ENCODE measurements at places on chromosomes 5 and 9.

- no peak for DNase-seq
Measured at GRCh38 chr9:90821697-90822096, 20.1 kb downstream of the SYK start.

DNA sequence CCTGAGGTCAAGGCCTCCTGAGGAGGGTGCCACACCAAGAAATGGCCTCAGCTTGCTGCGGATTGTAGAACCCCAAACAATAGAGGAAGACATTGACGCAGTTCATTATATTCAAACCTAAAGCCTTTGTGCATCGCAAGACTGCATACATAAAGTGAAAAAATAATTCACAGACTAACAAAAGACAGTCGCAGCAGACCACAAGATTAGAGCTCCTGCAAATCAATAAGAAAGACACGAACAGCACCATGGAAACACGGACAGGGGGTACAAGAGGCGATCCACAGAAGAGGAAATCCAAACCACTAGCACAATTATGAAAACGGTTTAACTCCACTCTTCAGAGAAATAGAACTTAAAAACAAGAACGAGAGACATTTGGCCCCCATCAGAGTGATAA lies 10.0 kb upstream of the TCOF1 start:
- DNase-seq = no peak

DNA sequence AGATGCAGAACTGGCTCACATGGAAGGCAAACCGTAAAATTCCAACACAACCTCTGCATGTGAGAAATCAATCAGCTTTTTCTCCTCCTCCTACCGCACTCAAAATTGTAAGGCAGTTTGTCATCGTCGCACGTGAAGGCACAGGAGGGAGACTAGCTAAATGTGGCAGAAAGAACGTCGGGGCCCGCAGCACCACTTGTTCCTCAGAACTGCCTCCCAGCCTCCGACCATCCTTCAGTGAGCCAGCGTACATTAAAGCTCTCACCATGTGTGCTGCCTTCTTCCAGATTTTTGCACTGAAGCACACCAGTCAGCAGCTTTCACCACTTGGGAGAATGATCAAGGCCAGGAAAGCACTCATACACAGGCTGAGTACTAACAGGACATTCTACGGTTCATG lies 105.9 kb downstream of the RFX3 start:
- DNase-seq = no peak

DNA sequence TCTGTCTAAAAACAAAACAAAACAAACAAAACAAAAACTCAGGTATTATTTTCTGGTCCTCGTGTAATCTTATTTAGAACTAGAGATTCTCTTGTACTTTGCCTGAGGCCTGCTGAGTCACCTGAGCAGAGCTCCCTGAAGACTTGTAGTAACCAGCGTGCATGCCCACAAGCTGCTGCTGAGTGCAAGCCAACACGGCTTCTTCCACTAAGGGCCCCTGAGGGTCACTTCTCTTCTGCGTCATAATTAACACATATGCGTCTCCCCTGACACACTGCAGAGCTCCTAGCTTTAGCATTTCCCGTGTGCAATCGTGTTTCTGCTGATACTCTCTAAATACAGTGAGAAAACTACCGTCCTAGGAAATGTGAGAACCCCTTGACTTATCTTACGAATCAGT lies 10.9 kb upstream of the NDFIP1 start:
- no peak for DNase-seq

DNA sequence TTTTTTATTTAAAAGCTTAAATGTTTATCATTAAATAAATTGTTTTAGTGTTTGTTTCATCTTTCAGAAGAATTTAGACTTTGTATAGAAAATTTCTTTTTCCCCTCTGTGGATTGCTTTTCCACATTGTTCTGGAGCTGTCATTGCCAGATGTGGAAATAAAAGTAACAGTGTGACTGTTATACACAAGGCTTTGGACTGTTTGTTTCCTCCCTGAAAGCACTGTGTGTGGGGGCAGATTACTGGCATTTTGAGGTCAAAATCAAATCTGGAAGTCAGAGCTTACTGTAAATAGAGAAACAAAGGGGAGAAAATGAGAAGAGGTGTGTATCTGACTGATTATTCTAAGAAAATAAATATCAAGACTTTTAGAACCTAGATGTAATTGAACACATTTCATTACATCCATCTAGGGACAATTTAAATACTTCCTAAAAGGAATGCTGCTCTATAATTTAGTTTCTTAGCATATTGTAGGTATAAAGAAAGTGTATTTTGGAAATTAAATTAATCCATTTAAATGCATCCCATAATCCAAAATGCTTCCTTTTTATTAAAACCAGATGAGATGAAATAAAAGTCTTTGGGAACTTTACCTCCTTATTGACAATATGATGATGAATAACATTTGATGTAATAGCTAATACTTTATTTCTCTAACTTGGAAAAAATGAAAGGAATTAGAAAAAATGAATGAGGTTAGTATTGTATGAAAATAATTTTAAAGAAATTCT lies 51.9 kb downstream of the ERCC6L2 start:
- DNase-seq = no peak

- DNase-seq = no peak
Measured at GRCh38 chr9:95870352-95870751, 5.1 kb upstream of the ERCC6L2 start.

DNA sequence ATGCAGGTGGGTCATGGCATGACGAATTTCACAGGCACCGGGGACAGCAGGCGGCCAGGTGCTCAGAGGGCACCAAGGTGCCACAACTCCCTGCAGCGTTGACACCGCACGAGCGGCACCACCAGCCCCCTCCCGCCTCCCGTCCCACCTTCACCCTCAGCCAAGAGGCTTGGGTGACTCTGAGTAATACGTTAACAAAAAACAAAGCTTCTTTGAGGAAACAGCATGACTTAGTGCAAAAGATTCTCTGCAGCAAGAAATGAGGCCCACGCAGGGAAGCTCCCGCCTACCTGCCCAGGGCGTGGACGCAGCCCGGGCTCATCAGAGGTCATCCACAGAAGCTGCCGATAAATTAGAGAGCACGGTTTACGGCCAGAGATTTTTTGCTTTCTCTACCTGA lies 4.1 kb downstream of the TMEM250 start:
- DNase-seq = no peak

DNA sequence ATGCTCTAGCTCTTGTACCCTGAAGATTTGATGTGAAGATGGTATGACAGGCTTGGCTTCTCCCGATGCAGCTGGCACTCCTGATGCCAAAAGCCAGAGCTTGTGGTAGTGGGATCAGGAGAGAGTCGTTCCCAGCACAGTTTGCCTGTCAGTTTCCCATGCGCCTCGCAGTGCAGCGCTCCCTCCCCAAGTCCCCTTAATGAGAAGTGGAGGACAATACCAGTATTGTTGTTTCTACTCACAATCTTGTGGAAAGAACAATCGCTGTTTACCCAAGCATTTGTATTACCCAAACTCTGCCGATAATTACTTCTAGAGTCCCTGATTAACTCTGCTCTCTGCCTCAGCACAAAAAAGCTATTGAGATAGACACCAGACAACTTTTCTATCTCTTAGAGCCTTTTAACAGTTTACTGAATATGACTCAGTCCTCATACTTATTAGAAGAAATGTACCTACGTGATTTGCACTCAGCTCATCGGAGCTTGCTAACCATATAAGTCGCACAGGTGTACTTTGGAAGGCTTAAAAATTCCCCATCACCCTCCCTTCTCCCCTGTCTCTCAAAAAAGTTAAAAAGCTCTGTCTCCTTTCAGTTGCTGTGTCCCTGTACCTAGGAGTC lies 283.2 kb upstream of the TMEM161B start:
- no peak for DNase-seq

DNA sequence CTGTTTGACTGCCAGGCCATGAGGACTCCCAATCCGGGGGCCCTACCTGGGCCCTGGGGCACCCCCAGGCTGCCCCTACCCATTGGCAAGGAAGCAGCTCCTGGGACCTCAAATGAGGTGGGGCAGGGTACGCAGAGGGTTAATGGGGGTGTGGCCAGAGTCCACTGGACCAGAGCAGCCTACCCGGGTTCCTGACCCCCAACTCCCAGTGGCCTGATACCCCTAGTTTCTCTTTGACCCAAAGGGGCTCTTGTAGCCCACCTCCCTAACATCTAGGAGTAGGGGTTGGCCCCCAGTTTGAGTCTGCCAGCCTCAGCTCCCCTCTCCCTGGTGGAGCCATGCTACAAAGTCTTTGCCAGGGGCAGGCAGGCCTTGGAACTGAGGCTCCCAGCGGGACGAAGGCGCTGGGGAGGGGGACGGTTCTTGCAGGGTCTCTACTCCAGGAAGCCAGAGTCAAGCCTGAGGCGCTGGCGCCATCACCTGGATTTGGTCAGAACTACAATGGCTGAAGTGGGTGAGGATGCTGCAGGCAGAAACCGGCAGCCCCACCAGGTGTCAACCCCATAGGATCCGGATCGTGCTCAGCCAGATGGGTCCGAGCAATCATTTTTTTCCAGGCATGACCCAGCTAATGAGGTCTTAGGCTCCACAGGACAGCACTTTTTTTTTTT lies 8.4 kb upstream of the CERCAM start:
- no peak for DNase-seq

GRCh38 chr5:15326471-15326870 lies 173.5 kb upstream of the FBXL7 start:
- DNase-seq = no peak

DNA sequence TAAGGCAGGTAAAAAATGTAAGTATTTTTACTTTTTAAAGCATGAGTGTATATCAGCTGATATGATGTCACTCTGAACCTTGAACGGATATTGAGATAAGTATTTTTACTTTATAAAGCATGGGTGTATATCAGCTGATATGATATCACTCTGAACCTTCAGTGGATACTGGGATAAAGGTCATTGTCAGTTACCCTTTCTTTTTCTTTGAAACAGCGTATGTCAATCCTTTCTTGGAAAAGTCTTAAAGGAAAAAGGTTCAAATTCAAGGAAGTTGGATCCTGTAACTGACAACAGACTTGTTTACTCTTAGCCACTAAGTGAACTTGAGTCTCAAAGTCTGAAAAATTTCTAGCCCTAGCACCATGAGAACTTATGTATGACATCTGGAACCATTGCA lies 61.7 kb upstream of the IFNK start:
- DNase-seq = no peak

DNA sequence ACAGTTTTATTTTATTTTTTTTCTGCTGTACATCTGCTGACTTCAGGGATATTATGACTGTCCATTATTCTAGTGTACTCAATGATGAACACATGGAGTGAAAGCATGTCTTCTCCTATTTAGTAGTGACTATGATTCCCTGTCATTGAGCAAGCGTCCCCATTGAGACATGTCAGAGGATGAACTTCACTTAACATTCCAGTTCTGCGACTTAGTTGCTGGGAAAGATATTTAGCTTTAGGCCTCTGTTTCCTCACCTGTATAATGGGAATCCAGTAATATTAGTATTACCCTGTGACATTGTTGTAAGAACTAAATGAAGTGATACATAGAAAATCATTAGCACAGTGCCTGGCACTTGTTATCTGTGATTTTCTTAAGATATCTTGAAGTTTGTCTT lies 144.8 kb upstream of the DHFR start:
- DNase-seq = no peak

DNA sequence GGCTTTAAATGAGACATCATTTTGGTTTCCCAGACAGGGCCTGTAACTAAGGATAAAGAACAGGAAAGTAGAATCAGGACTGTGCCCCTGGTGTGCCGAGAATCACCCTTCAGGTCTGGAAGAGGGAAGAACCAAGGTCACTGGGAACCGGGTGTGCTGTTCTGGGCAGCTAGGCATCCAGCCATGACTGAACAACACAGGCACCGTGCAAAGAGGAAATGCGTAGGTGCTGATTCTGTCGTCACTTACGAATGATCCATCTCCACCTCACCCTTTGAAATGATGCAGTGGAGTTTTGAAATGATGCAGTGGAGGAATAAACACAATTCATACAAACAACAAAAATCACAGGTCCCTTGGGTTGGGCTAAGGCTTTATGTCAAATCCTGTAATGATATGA lies 64.4 kb downstream of the MAP1B start:
- DNase-seq = no peak

DNA sequence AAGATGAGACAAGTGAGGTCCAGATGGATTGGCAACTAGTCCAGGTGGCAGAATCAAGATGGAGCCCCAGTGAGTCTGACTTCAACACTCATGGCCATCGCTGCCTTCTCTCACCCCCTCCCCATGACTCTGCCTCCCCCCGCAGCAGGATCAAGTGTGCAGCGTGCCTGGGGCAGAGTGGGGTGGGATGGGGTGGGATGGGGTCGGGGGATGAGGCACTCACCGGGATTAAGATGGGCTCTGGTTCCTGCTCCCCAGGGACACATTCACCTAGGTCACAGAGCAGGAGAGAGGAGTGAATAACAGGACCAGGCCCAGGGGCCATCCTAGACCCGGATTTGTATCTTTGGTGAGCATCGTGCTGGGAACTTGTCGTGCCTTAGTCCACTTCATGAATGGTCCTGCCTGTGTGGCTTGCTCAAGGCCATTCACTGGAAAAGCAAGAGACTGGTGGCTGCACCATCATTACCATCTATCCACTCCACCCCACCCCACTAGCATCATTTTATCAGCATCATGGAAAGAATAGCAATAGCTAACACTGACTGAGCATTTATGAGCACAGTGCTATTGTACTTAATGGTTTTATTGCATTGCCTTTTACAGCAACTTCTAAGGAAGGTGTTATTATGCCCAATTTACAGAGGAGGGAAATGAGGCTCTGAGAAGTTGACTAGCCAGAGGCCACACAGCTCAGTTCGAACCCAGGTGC lies 8.5 kb downstream of the AMBP start:
- no peak for DNase-seq

- DNase-seq = no peak
Measured at GRCh38 chr5:2166306-2166978, 283.7 kb upstream of the IRX4 start.

DNA sequence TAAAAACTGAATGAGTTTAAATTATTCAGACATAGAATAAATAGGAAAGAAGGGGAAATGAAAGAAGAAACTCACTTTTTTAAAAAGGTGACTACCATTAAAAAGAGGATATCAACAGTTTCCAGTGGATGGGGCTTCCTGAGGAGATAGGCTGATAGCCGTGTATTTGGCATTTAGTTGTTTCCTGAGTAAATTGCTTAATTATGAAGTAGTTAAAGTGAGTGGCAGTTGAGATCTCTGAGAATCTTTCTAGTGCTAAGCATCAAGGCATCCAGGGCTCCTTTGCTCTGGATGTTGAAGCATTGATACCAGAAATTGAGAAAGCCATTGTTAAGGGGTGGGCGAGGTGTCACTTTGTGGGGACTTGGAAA lies 2.7 kb downstream of the TNFAIP8 start:
- no peak for DNase-seq

DNA sequence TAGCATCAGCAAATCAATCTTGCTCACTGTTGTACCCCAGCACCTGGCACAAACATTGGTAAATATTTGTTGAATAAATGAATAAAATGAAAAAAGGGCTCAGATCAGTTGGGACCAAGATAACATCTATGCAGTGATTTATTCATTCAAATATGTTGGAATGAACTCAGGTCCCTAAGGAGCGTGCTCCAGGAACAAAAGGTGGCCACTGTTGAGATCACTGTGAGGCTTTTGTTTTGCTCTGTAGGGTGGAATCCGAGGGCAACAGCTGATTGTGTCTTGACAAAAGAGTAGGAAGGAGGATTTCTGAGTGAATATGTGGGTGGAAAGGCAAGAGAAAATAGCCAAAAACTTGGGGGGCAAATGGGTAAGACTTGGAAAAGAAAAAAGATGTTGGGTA lies 89.7 kb downstream of the PPP2R2B start:
- no peak for DNase-seq
